Suppressor macrophage treated with lipopolysaccharide for 1 hour (primary cell): ENCODE measurements at places on chromosomes 5 and 9.

DNA sequence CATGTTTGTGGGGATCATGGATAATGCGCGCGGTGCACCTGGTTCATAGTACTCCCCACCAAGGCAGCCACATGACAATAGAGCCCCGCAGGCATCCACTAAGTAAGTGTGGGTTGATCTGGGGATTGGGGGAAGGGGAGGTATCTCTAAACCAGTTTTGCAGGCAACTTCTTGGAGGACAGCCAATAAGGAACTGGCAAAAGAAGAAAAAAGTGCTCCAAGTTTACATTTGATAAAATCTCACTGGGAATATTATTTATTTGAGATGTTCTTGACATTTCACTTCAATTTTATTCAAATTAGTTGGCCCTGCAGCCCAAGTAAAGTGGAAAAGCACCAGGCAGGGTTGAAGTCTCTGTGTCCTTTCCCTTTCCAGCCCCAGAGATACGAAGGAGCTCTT, 8.5 kb downstream of the FBP1 start:
- DNase-seq: no peak

GRCh38 chr9:81598811-81599210, 90.5 kb downstream of the TLE1 start:
- DNase-seq: no peak

- no peak for DNase-seq
Observed at GRCh38 chr5:25579111-25579510, 934.3 kb upstream of the CDH10 start.

- DNase-seq: no peak
Observed at GRCh38 chr5:127400539-127400938, 109.9 kb downstream of the MEGF10 start.

DNA sequence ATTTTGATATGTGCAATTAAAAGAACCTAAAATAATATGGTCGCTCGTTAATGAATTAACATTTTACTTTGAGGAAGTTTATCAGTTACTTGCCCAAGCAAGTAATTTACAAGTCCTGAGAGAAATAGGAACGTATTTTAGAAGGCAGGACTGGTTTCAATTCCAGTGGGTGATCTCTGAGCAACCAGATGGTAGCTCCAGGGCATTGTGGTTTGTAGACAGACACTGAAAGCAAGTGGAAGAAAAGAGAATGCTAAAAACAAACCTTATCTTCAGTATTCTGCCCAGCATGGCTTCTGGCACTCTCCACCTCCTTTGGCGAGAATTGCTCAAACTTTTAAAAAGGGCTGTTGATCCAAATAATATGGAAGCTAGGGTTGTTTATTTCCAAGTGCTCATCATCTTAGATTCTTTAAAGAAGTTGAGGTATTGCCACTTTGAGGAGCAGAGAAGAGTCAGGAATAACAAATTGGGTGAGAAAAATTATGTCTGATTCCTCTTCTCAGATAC, 31.8 kb upstream of the ERAP2 start:
- no peak for DNase-seq

- no peak for DNase-seq
Observed at GRCh38 chr5:7597059-7597642, 201.2 kb downstream of the ADCY2 start.

DNA sequence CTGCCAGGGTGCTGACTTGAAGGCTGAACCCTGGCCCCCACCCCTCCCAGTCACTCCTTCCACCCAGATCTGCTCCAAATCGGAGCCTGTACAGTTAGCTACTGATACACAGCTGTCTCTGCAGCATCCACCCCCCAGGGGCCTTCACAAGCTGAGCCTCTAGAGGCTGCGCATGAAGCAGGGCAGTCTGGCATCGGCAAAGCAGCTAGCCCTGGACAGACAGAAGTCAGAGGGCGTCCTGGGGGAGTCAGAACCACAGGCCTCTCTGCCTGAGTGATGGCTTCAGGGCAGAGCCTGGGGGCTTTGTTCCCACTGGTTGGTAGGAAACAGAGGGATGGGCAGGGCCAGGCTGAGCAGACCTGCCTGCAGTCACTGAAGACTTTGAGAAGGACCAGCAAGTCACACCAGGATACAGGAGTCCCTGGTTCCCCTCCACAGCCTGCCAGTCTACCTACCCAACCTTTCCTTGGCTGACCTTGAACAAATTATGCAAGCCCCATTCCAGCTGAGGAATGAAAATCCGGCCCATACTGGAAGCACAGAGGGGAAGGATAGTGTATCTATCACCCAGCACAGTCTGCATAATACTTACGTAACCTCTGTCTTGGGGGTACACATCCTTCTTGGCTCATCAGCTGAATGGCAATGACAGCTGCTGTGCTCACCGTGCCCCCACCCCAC, 8.8 kb downstream of the VDAC1 start:
- DNase-seq: no peak

DNA sequence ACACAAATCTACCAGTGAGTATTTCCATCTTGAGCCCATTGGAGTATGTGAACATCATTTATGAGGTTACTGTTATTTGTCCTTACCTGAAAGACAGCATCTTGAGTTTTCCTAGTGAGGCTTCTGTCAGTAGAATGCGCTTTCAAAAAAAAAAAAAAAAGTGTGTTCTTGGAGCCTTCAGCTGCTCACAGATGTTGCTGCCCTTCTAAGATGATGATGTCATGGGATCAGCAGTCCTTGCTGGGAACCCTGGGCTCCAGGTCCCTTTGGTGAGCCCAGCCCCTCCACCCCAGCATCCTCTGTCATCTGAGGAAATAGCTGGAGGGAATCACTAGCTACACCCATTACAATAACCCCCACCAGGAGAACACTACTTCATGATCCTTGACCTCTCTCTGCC, 83.3 kb downstream of the ATPSCKMT start:
- no peak for DNase-seq
